ENCODE measurements at places on chromosomes 16 and 17.

DNA sequence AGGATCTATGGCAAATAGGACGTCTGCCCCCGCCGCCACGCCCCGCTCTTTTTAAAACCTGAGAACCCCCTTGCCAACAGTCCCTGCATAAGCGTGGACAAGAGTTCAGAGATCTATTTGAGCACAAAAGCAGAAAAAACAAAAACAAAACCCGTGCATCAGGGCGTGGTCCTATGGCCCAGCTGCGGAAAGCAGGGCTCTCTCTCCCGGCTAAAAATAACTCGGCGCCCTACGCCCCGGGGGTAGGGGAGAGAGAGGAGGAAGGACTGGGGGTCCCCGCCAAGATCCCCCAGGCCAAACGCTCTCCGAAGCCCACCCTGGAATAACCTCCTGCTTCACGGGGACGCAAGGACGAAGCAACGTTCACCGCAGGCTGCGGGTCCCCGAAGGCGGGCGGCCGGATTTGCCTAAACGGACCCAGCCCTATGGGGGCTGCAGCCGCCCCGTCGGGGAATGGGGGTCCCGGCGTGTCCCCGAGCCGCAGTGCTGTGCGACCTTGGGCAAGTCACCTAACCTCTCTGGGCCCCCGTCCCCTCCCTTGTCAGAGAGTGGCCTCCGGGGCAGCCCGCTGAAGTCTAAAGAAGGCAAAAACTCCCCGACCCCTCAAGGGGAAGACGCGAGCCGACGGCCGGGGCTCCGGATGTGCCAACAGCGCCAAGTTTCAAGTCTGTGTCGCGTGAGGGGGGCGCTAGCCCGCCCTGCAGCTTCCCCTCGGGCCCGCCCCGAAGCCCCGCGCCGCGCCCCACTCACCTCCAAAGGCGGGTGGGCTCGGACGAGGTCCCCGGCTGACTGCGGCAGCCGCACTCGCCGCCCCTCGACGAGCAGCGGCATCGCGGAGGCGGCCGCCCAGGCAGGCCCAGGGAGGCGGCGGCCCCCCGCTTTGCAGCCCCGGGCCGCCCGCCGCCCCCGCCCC, 477 bp downstream of the NTAN1 start:
- DNase-seq: no peak

DNA sequence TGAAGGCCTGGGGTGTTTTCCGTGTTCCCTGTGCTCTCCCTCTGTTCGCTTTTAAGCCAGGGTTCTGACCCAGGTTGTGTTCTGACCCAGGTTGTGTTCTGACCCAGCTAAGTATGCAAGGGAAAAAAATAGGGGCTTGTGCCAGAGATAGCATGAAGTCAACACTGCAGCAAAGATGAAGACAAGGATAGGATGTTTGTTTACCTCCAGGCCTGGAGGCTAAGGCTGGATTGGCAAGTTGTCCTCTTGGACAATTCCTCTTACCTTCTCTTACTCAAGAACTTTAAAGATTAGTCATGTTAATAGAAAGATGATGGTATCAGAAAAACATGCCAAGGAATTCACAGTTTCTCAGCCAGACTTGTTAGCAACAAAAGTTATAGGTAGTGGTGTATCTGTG, 19.4 kb downstream of the LYRM9 start:
- DNase-seq: no peak

DNA sequence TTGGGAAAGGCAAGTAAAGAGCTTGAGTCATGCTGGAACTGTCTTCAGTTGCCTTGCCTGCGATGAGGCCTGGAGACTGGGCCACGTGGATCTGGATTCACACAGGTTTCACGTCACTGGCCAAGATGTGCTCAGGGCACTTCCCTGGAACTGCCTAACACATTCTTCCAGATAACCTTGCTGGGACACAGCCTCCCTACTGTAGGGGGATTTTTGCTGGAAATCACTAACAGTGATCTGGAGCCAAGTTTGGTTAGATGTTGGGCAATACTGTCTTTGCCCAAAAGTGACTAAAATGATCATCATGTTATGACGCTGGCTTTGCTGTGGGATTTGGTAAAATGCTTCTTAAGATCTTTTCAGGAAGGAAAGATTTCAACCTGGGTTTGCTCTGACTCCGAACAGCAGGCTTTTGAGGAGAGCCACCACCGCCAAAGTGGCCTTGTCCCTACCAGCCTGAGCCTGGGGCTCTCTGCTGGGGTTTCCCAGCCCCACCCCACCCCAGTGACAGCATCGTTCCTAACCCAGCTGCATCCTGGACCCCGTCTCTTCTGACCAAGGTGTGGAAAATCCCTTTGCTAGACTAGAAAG, 14.7 kb downstream of the C1QTNF1 start:
- no peak for DNase-seq

DNA sequence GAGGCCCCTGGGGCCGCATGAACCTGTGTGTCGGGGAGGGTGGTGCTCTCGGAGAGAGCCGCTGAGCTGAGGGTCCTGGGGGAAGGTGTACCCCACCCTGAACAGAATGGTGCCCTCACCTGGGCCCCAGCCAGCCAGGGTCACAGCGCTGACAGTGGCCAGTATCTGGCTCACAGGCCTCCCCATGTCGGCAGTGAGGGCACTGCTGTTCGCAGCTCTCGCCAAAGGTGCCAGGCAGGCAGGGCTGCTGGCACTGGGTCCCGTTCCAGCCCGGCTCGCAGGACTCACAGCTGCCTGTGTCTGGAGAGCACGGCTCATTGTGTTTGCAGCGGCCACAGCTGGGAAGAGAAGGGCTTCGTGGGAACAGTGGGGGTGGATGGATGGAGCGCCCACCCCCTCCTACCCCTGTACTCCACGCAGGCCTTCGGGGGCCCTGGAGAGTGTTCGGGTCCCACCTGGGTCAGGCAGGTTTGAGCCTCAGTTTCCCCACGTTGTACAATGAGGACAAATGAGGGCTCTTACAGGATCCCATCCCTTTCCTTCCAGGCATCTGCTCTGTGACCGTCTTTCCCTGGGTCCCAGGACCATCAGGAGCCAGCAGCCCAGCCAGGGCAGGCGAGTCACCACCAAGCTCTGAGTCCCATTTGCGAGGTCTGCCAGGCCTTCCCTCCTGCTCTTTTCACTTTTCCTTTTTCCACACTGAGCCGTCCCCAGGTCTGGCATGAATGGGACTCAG, 5.0 kb downstream of the SCARF1 start:
- no peak for DNase-seq

DNA sequence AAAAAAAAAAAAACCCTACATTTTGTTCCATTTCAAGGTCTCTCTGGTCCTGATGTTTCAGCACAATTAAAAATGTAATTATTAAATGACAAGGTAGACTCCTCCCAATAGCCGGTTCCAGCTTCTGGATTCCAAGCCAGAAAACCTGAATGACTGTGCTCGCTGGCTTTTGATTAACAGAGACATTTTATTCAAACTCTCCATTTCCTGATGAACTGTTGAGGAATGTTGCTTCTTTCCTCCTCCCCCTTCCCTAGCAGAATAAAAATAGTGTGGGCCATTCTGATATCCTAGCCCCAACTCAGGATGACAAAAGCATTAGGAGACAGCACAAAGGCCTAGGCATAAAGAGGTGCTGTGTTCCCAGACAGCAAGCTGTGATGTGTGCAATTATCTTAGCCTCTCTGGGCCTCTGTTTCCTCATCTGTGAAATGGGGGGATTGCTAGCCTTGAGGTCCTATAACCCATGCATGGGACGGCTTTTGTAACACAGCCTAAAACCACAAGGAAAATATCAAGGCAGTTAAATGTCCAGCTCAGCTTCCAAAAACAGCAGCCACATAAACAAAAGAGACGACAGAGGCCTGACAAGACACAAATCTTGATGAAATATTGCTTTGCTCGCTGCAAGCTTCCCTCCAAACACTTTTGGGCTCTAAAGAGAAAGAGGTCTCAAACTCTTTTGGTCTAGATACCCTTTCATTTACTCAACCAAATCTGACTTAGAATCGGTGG, 127.2 kb upstream of the RCVRN start:
- no peak for DNase-seq

GRCh38 chr16:57169327-57169726, 16.5 kb downstream of the PSME3IP1 start:
- DNase-seq: no peak

DNA sequence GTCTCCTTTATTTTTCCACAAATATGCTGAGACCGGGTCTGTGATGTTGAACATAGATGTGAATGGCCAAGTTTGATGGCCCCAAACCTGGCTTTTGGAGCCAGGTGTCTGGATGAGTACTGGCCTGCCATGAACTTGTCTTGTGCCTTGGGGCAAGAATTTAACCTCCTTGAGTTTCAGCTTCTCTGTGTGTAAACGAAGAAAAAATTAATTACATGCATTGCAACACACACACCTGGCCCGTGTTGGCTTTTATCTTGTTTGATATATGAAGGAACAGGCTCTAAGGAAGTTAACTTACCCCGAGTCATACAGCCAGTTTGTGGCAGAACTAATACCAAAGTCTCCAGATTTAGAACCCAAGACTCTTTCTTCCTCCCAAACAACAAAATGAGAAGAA, 13.1 kb downstream of the FBXO39 start:
- DNase-seq: no peak

DNA sequence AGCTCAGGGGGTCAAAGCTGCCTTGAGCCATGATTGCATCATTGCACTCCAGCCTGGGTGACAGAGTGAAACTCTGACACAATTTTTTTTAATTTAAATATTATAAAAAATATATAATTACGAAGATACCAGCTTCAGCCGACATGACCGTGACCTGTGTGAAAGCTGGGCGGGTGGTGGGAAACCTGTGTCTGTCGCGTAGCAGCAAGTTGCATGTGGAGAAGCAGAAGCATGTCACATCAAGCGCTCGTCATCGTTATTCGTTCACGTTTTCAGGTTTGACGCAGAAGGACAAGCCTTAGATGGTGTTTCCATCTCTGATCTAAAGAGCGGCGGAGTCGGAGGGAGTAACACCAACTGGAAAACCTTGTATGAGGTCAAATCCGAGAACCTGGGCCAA, 53.7 kb downstream of the RPA1 start:
- no peak for DNase-seq

DNA sequence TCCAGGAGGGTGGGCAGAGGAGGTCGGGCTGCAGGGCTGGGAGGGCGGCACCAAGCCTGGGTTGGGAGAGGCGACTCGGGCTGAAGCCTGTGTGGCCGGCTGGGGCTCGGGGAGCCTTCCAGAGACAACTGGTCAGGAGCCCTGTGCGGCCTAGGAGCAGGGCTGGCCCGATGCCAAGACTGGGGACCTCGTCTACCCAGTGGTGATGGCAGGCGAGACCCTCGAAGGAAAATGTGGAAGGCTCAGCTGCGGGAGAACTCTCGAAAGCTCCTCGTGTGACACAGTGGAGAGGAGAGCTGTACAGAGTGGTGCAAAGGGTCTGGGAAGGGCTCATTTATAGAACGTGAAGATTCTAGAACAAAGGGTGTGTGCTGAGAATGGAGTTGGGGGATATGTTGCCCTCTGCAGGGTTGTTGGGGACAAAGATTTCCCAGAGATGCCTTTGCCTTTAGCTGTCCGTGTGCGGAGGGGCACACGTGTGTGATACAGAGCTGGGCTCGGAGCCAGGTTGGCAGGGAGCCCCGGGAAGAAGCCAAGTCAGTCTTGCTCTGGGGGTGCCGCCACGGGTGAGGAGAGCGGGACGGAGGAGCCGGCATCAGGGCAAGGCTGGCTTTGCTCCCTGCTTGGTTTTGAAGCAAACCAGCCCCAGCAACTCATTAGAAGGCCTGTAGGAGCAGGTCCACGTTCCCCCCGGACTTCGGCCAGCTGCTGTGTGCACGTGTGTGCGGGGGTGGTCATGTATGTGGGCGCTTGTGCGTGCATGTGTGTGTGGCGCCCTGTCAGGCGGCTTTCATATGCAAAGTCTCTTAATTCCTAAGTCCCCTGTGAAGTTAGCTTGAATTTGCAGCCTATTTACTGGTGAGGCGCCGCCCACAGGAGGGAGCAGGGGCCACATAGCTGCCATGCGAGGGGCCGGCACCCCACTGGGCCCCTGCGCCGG, 132.4 kb upstream of the CHMP6 start:
- no peak for DNase-seq

DNA sequence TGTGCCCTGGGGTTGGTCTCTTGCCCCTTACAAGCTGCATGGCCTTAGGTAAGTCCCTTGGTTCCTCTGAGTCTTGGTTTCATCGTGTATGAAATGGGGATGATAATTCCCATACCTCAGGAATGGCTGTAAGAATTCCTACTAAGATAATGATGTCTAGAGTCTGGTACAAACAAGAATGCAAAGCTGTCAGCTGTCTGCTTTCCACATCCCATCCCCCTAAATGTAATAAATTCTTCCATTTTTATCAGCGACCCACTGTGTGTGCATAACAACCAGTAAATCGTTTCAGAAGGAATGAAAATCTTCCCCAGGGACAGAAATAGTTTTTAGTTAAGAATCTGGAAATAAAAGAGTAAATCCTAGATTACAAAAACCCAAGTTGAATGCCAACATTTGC, 95.4 kb downstream of the CPPED1 start:
- no peak for DNase-seq

GRCh38 chr17:62705156-62705777, 77.8 kb downstream of the MRC2 start:
- DNase-seq: no peak

DNA sequence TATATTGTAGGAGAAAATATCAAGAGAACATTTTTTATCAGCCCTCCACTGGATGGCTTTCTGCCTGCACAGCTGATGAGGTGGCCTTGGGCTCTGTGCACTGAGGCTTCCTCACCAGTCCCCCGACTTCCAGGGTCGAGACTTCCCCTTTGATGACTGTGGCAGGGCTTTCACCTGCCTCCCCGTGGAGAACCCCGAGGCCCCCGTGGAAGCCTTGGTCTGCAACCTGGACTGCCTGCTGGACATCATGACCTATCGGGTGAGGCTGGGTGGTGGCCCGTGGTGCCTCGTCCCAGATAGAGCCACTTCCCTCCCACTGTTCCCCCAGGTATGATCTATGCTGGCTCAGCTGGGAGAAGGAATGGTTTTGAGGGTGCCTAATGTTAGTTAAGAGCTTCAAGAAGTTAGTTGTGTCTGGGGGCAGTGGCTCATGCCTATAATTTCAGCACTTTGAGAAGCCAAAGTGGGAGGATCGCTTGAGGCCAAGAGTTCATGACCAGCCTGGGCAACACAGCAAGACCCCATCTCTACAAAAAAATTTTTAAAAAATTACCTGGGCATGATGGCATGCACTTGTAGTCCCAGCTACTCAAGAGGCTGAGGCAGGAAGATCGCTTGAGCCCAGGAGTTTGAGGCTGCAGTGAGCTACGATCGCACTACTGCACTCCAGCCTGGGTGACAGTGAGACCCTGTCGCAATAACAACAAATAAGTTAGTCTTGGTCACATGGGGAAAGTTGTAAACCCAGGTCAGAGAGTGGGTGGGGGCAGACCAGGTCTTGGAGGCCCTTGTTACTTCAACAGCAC, 11.8 kb downstream of the FCSK start:
- no peak for DNase-seq

GRCh38 chr16:88455610-88456355, 2.7 kb downstream of the ZFPM1 start:
- peak; percentile 55 for DNase-seq

GRCh38 chr16:85698935-85699558, 10.3 kb upstream of the GINS2 start:
- DNase-seq: no peak

GRCh38 chr16:51407921-51408320, 256.9 kb upstream of the SALL1 start:
- DNase-seq: no peak

DNA sequence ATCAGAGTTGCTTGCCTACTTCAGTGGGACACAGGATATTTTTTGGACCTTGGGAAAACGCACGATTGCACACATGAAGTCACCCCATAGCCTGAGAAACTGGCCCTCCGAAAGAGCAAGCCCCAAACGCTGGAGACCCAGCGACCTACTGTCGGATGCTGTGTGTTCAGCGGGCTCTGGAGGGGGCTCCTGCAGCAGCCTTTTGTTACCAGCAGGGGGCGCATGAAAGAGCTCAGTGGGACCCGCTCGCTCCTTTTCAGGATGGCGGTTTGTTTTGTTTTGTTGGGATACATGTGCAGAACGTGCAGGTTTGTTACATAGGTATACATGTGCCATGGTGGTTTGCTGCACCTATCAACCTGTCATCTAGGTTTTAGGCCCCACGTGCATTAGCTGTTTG, 28.4 kb downstream of the MYH3 start:
- no peak for DNase-seq
